ENCODE measurements at places on chromosomes 5 and 9.

GRCh38 chr9:92097997-92098482 lies 17.2 kb downstream of the SPTLC1 start:
- no peak for DNase-seq

DNA sequence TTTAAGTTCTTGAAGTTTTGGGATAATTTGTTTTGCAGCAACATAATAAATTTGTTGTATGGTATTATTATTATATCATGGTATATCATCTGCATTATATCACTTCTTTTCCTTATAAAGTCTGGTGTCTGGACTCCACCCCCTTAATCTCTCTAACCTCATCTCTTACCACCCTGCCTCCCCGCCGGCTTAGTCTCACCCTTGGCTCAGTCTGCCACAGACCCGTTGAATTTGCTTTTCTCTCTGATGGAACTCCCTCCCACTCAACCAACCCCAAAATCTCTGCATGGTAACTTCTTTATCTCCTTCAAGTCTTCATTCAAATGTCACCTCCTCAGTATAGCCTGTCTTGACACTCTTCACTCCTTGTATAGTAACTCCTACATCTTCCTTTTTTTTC lies 29.6 kb upstream of the MATR3 start:
- no peak for DNase-seq

DNA sequence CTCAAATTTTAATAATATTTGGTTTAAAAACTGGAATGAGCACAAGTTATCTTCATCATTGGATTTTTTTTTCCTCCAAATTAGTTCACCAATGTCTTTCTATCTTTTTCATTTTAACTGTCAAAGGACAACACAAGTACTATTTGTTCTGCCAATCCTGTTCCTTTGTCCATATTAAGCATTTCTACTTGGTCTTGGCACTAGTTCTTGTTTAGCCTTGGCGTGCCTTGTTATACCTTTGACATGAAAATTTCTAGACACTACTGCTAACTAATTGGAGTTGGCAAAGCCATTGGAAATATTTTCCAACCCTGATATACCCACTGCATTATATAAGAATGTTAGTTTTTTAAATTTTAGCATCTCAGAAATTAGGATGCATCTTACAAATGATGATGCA lies 3.8 kb downstream of the SPINK6 start:
- DNase-seq, result no peak

DNA sequence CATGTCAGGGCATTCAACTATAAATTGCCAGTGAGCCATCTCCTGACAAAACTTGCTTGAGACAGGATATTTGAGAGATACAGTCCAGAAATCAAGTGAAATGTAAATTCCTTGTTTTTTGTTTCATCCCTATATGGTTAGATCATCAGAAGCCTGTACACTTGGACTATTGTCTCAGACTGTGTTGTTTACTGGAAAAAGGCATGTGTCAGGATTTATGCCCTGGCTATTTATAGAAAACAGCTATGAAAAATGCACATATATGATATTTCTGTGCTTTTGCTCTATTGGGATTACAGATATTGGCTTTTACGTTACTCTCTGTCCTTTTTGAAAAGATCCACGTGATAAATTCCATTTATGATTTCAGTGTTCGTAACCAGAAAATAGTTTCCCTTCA lies 44.2 kb downstream of the IL31RA start:
- no peak for DNase-seq

GRCh38 chr9:116468793-116469527 lies 218.1 kb upstream of the TRIM32 start:
- no peak for DNase-seq

DNA sequence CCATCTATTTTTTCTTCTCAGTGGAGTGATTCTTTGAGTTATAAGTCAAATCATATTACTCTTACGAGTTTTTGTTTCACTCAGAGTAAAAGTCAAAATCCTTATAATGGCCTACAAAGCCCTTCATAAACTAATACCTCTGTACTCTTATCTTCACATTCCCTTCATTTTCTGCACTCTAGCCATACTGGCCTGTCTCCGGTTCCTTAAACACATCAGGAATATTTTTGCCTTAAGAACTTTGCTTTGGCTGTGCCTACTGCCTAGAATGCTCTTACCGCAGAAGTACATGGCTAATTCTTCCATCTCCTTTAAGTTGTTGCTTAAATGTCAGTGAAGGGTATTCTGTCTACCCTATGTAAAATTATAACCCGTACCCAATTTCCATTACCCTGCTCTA lies 132.9 kb upstream of the GRHPR start:
- DNase-seq, result no peak

DNA sequence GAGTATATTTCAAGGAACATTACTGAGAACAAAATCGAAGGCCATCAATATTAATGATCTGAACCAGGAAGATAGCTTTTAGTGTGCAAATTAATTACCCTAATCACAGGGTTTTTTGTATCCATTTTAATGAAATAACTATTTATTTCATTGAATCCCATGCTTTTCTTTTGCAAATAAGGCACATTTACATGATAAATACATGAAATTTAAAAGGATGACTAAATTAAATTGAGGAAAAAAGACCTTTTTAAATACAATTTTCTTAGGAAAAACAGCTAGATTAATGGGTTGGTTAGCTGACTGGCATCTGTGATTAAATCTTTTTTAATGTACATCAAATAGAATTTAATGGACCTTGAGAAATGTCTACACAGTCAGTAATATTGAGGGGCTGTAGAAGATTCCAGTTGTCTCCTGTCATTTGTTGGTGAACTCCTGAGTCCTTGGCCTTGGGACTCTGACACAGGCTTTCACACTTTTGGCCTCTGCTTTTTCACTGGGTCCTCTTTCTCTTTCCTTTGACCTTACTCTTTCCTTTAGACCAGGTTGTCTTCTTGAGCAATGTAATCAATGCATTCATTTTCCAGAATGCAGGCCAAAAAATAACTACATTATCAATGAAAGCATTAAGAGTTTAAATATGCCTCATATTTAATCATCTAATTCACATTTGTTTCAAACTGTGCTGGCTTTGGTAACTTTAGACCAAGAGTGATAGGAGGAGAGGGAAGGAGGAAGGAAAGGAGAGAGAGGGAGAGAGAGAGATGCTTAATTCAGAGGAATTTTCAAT lies 511.5 kb downstream of the ZNF608 start:
- no peak for DNase-seq

DNA sequence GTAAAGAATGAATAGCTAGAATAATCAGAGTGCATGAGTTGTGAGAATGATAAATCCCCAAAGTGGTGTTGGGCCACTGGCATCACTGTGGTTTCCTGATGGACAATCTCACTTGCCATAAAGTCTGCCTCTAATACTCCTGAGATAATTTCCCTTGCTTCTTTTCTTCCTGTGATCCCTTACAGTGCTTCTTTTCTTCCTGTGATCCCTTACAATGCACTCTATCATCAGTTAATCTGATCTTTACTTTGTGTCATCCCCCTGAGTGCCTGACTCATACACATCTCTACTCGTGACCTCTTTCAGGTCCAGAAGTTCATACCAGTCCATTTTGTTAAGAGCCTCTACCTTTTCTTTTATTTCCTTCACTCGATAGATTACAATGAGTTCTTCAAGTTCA lies 418.3 kb downstream of the HCN1 start:
- no peak for DNase-seq

- no peak for DNase-seq
Measured at GRCh38 chr9:97806721-97807120, 46.3 kb upstream of the FOXE1 start.

GRCh38 chr9:135530146-135530545 lies 8.9 kb downstream of the LCN1 start:
- DNase-seq, result no peak

DNA sequence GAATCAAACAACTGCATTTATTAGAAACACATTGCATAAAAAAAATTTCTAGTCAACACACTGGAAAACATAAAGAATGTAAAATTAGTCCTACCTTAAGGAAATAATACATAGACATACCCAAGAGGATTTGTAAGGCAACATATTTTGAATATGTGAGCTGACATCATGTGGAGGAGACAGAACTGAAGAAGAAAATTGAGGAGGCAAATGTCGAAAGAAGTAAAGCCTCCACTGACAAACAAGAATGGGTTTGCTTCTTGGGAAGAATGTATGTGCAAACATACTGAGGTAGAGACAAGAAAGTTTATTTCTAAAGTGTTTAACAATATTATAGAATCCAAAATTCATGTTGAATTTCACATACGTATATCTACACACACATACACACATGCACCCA lies 363.0 kb upstream of the PDE4D start:
- DNase-seq, result no peak

DNA sequence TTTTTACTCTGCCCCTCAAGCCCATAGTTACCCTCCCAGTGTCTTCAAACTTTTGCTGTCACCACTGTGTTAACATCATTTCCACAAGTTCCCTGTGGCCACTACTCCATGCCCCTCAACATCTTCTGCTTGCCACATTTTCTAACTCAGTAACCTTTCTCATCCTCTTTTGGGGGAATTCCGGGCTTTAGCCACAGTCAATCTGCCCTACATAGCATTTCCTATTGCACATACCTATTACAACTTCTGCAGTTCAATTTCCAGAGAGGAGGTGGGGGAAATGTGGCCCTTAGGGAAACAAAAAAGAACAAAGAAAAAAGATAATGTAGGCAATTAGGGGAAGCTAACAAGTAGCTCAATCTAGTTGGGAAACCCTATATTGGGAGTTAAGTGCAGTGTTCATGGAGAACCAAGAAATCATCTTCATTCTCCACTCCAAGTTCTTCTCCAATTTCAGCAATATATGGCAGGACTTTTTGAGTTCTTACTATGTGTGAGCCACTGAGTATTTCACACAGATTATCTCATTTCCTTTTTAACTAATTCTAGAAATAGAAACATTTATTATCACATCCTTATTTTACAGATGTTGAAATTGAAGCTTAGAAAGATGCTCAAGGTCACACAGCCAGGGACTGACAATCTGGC lies 40.2 kb upstream of the LPAR1 start:
- DNase-seq, result peak; percentile 27

- no peak for DNase-seq
Measured at GRCh38 chr9:118262191-118262590, 558.0 kb downstream of the TLR4 start.

GRCh38 chr5:79301046-79301712 lies 65.2 kb downstream of the JMY start:
- DNase-seq, result peak; percentile 47

DNA sequence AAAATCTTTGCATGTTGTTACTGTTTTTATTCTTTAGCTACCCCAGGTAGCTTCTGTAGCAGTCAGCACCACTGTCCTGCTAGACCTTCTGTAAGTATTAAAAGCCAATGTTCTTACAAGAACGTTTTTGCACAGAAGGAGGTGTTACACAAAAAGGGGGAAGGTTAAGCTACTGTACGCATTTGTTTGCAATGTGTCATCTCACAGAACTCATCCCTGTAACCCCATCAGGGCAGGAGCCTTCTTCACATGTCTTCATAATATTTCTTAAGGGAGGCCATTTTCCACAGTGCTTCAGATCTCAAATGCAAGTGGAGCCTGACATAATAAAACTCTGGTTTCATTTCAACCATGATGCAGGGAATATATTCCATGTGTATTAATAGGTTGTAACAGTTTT lies 67.9 kb downstream of the OSMR start:
- peak; percentile 31 for DNase-seq

- no peak for DNase-seq
Measured at GRCh38 chr9:104280178-104280560, 186.1 kb downstream of the SMC2 start.

- DNase-seq, result no peak
Measured at GRCh38 chr5:35120715-35121114, 73.0 kb upstream of the AGXT2 start.
